ENCODE measurements at places on chromosomes 16 and 17.
A peak's percentile ranks its signal among the peaks of the same experiment; 100 is the strongest.

- no peak for DNase-seq
These were observed 150.1 kb downstream of the SHISA6 start for GRCh38 chr17:11391134-11391533.

- DNase-seq, result no peak
These were observed 568 bp downstream of the GAS2L2 start for GRCh38 chr17:35752471-35752870.

- peak; percentile 39 for DNase-seq
These were observed 2.7 kb upstream of the NFE2L1 start for GRCh38 chr17:48045316-48046001.

DNA sequence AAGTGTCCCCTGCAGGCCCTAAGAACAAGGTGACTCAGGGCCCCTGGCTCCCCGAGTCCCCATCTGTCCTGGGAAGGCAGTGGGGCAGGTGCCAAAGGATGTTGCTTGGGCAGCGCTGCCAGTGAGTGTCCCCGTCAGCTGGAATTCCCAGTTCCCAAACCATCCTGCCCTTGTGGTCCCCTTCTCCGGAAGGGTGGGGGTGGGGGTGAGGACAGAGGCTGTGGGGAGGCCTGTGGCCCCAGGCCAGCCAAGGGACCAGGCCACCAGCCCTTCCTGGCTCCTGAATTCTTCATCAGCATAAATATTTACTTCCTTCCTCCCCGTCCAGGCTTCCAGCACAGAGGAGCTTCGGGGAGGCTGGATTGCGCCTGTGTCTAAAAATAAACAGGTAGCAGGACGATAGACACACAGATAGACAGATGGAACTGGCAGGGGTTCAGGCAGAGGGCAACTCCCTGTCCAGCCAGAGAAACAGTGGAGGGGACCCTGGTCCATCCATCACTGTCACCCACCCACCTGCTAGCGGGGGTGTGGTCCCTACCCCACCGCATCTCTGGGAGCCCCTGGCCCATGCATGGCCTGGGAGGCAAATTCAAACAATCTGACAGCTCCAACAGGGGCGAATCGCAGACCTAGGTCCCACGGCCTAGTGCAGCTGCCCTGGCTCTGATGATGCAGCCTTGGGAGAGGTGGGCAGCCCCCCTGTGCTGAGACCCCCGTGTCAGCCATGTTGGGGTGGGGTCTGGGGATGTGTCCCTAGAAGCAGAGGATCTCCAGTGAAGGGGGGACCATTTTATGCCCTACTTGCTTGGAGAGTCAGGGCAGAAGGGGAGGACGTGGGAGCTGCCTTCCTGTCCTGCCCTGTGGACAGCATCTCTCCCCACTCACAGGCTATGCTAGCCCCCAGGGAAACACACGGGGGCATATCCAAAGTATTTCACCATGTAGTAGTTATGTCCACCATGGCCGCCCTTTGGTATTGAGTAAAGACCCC, 13.2 kb downstream of the GLIS2 start:
- no peak for DNase-seq

DNA sequence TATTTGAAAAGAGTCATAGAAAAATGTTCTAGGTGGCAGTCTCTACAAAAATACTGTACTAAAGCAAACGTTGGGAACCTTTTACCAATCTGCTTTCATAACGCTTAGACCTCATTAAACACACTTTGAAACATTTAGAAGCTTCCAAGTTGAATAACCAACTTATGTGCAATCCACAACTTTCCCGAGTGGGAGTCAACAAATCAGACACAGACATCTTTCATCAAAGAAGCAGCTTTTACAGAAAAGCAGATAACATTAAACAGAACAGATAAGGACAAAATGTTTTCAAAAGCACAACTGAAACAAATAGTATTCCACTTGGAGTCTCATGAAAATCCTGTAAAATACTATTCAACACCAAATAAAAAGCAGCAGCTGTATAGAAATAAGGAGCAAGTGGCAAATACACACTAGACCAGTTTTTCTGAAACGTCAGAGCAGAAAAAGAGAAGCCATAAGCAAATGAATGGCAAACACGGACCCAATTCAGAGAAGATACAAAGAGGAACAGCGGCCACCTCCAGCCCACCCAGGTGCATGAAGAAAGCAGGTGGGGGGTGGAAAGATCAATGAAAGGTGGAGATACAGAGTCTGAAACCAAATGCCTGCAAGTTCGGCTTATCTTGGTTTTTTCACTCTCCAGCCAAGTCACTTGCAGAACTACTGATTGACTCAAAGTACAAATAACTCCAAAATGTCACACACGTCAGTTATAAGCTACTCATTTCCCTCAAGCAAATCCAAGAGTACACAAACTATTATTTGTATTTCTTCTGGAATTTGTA, 18.4 kb upstream of the FBF1 start:
- DNase-seq, result no peak

- no peak for DNase-seq
These were observed 43.6 kb upstream of the CACNG4 start for GRCh38 chr17:66920950-66921349.

DNA sequence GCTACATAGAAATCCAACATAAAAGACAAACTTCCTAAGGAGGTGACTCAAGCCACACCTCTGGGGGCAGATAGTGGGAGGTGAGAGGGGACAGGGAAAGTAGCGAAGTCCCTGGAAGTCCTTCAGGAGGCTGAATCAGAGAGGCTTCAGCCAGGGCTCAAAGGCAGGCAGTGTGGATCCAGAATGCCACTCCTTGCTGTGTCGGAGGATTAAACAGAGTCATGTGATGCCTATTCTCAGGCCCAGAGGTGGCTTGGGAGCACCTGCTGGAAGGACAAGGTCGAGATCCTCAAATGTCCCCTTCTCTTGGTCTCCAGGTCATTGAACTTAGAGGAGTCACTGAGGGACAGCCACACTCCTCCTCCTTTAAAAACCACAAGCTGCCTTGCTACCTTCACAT, 391.1 kb downstream of the SOX9 start:
- no peak for DNase-seq

DNA sequence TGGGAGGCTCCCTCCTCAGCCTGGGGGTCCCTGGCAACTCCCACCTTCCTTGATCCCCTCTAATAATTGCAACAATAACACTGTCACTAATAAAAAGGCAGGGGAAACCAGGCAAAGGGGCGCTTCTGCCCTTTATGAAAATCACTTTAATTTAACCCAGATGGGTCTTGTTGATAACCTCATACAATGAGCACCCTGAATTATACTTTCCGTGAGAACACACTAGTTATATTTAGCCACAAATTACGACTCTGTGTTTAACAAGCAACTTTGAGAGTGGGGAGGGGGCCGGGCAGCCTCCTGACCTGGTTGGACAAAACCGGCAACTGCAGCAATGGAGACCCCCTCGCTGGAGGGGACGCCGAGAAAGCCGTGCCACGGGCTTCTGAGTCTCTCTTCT, 5.7 kb upstream of the BAHCC1 start:
- no peak for DNase-seq

GRCh38 chr17:7477392-7478275, 1.8 kb downstream of the ZBTB4 start:
- DNase-seq, result peak; percentile 77

GRCh38 chr17:13735444-13735843, 133.7 kb upstream of the HS3ST3A1 start:
- peak; percentile 51 for DNase-seq

GRCh38 chr17:44132275-44132821, 8.9 kb upstream of the HDAC5 start:
- DNase-seq, result peak; percentile 68

- DNase-seq, result no peak
These were observed 127.4 kb downstream of the IRF8 start for GRCh38 chr16:86026171-86026910.

DNA sequence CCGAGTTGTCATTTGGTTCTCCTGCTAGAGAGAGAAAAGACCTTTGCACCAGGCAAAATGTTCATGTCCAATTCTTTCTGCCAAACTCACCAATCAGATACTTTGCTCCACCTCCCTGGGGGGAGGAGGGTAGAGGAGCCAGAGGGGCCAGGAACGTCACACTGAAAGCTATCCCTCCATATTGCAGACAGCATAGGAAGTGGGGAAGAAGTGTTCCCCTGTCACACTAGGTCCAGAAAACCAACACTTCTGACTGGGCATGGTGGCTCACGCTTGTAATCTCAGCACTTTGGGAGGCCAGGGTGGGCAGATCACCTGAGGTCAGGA, 9.5 kb downstream of the HSD17B2 start:
- DNase-seq, result peak; percentile 7

DNA sequence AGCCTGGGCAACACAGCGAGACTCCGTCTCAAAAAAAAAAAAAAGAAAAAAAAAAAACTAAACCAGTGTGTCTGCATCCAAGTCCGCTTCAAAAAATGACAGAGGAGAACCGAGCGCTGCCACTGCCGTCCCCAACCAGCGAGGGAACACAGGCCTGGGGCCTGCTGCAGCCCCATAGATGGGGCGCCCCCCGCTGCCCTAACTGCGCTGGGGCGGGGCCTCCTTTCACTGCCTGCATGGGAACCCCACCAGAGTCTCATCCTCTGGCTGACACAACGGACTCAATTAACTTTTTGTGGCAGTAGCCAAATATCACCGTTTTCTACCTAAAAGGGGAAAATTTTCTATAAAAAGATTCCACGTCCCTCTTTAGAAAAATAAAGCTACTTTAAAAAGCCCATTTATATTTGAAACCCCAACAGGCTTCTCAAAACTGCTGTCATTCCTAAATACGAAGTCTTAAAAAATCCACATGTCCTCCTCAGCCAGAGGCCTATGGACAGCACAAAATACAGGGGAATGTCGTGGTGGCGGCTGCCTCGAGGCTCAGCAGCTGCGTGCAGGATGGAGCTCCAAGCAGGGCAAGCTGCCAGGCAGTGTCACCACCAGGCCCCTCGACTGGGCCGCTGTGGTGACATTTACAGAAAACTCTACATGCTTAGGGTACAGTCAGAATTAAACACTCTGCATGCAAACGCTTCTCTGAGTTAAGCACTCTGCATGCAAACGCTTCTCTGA, 30.3 kb downstream of the KLHDC4 start:
- DNase-seq, result no peak

DNA sequence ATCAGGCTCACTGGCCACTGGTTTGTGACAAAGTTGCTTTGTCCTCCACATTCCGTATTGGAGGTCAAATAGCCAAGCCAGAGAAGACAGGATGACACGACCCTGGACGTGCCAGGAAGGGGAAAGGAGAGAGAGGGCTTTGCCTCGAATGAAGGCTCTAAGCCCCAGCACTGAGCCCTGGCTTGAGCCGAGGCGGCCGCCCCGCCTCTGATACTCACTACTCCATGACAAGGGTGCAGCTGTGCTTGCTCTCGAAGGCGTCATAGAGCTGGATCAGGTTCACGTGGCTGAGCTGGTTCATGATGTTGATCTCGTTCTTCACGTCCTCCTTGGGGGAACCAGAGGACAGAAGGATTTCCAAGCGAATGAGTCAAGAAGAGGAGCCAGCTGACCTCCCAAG, 19.3 kb downstream of the MYLK3 start:
- DNase-seq, result no peak
